SHP77 (cell line): ENCODE measurements at places on chromosomes 2 and 18.

GRCh38 chr2:121039679-121040078 is 245.3 kb downstream of the TFCP2L1 start:
- DNase-seq = no peak

DNA sequence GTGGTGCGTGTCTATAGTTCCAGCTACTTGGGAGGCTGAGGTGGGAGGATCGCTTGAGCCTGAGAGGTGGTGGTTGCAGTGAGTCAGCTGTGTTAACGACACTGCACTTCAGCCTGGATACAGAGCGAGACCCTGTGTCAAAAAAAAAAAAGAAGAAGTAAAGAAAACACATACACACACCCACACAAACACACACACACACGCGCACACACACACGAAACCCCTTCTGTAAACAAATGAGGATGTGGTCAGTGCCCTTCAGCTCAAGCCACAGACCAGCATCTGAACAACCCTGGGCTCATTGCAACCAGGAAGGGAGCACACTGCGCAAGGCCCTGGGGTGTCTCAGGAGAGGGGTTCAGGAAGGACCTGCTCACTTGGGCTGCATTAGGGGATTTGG is 47.9 kb upstream of the KCNF1 start:
- no peak for DNase-seq

DNA sequence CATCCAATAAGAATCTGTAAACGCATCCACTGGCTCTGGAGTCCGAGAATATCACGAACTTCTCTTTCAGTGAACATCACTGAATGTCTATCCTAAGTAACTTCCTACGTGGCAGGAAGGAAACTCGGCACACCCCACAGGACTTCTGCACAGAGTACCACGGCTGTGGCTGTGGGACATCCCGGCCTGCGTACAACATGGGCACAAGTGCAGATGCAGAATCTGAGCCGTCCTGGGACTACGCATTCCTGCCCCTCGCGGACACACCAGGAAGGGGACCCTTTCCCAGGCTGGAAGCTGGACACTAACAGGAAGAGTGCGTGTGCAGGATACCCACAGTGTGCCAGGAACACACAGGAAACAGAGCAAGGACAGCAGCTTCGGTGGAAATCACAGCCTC is 60.6 kb downstream of the ZNF516 start:
- DNase-seq = no peak

DNA sequence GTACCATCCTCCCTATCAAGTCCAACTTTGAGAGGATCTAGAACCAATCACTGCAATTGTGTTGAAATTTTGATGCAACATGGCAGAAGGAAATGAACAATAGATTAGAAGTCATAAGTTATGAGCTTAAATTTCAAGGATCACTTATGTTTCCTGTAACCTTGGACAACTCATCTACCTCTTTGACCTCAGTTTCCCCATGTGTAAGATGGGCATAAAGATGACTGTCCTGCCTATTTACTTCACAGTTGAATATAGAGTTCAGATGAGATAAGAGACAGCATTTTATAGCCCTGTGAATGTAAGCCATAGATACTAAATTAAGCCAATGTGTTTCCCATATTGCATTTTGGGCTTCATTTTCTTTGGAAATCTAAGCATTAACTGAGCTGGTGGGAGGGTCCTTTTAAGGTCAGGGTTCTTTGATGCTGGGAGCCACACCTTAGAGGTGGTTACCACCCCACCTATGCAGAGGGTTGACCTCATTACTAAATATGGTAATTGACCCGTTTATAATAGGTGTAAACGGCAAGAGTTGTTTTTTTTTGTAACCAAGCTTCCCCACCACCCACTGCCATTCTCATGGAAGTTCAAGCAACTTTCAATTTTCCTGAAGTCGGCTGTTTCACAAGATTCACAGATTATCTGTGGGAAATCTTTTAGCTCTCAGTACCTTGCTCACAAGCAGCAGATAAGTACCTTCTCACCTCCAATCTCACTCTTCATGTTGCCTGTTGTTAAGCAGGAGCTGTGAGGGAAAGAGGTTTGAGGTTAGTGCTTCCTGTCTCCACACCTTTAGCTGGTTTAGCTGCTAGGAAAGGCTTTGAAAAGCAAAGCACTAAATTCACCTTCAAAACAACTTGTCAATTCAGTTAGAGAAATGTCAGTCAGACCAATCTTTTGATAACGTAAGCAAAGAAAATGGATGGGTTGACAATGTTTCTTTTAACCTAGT is 13.3 kb downstream of the CD28 start:
- no peak for DNase-seq

DNA sequence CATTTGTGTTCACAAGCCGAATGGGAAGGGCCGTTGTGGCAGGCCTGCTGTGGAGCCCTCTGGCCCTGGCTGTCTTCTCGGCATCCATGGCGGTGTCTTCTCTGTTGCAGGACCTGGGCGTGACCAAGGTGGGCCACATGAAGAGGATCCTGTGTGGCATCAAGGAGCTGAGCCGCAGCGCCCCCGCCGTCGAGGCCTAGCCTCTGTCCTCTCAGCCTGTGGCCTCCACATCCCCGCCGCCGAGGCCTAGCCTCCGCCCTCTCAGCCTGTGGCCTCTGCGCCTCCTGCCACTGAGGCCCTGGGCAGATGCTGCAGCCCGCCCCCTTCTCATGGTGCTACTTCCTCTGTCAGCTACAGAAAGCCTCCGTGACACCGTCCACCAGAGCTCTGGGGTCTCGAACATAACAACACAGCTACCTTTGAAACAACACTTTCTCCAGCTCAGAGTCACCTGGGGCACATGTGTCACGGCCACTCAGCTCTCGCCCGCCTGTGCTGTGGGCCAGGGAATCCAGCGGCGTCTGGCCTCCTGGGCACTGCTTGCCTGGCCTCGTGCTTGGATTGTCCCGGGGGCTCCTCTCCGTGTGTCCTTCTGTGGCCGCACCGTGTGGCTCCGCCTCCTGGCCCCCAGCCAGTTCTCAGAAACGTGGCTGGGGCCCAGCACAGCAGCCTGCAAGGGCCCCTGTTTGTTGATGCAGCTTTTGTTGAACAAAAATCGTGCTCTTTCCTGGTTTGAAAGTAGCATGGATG is 97.1 kb downstream of the USP40 start:
- DNase-seq = no peak

GRCh38 chr2:99900556-99900955 is 241.8 kb downstream of the AFF3 start:
- DNase-seq = no peak

GRCh38 chr2:109209412-109209811 is 80.4 kb downstream of the SH3RF3 start:
- DNase-seq = no peak

DNA sequence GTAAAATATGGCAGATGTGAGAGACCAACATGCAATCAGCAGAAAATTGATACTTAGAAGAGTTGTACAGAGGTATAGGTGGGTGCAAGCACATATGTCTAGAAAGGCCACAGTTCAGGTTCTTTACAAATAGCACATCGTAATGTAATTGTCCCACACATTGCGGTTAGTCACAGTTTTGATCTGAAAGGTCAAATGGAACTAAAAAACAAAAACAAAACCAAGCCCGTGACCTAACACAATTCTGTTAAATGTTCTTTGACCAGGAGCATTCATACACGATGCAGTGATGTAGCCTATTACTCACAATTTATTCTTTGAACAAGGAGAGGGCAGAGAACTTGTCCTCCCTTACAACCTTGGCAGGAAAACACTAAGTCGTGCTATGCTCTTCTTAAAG is 108.9 kb upstream of the MAP4K3 start:
- DNase-seq = no peak

DNA sequence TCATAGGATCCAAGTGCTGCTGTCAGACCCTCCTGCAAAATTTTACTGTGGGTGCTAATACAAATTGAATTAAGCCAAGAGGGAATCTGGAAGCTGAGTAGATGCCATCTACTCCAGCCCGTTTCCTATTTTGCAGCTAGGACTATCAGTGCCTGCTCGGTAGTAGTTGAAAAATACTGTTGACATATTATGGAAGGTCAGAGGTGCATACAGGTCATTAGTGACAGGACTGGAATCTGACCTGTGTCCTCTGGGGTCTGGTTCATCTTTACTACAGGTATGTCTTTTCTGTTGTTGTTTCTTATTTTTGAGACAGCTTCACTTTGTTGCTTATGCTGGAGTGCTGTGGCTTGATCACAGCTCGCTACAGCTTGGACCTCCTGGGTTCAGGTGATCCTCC is 58.8 kb downstream of the MAP4K4 start:
- DNase-seq = no peak

- no peak for DNase-seq
These were observed 18.5 kb upstream of the NMUR1 start for GRCh38 chr2:231548752-231549151.
